ENCODE measurements at places on chromosomes 4 and X.

DNA sequence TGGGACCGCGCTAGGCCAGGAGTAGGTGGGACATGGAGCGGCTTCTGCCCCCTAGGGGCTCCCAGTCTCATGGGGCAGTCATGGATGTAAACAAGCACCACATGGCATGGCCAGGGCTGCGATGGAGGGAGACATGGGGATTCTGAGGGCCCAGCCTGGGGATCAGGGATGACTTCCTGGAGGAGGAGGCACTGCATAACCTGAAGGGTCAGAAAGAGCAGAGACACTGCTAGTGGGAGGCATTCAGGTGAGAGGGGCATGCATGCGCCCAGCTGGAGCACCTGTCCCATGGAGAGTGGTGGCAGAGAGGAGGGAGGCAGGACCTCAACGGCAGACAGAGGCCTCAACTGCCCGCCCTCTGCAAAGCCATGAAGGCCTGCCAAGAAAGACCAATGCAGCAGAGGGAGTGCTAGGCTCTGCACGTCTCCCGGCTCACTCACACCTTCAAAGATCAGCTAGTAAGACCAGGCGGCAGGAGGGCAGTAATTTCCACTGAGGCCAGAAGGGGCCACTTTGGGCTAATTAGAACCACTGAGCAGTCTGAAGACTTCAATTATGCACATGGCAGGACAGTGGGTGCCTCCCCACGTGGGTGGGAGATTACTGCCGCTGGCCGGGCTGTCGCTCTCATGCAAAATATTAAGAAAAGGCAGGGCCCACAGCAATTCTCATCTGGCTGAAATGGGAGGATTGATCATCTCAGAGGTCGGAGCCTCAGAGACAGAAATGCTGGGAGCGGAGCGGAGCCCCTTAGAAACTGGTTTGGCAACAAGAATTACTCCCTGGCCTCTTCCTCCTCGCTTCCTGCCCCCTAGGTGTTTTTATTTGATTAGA is 69.6 kb downstream of the PPP2R2C start:
- DNase-seq: no peak

- DNase-seq: peak; percentile 73
These were observed 120.4 kb downstream of the CT47B1 start for GRCh38 chrX:120755066-120755846.

DNA sequence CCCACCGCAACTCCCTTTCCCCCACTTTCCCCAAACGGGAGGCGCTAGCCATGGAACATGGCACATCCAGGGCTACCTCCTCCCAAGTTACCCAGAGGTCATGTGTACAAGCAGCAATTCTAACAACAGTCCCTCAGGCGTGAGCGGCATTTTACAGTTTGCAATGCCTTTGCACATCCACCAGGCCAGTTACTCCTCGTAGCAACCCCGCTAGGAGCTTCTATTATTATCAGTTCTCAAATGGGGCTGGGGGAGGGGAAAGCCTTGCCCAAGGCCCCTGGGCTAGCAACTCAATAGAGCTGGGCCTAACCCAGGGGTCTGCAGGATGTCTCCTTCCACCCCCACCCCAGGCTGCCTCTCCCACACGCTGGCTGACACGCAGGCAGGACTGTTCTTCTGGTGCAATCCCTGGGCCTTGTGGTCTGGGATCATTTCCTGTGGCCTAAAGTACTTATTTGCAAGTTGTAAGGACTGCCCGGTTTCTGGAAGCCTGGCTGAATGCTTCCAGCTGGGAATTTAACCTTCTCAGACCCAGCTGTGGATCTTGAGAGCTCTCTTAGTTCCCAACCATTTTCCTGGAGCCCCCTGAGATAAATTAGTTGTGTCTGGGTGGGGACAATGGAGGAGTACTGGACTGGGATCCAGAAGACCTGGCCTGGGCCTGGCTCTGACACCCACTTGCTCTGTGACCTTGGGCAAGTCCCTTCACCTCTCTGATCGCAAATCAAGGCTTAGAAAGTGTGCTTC is 27.7 kb downstream of the PJA1 start:
- peak; percentile 25 for DNase-seq

- DNase-seq: no peak
These were observed 117.9 kb downstream of the SH3RF1 start for GRCh38 chr4:169152899-169153298.

DNA sequence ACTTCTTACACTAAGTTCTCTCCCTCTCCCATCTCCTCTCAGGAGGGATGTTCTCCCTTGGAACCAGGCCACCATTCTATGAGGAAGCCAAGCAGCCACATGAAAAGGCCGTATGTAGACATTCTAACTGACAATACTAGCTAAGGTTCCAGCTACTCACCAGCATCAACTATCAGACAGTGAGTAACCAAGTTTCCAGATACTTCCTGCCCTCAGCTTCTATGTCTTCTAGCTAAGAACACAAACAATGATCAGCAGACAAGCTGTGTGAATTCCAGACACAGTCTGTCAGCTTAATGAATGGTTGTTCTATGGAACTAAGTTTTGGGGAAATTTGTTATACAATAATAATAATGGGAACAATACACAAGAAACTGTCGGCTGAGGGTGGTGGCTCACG is 50.8 kb downstream of the SMIM14 start:
- DNase-seq: no peak

DNA sequence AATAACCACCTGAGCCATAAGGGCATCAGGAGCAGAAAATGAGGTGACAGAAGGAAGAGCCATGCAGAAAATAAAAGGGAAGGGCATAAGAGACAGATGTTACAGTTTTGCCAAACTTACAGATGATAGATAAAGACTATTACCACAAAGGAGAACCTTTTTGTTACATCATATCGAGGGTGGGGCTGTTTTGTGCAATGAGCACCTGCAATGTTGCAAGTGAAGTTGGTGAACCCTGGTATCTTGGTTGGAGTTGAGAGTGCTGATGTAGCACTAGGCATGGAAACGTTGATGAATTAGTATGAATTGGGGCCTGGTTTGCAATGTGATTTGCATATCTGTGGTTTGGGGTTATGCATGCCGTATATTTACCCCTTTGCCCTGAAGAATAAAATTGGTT is 119.8 kb upstream of the TEX13D start:
- peak; percentile 23 for DNase-seq

GRCh38 chr4:175435381-175435783 is 376.7 kb downstream of the GPM6A start:
- DNase-seq: peak; percentile 3

GRCh38 chr4:87732033-87732765 is 67.2 kb upstream of the IBSP start:
- DNase-seq: no peak

- DNase-seq: no peak
These were observed 306.2 kb downstream of the INPP4B start for GRCh38 chr4:142539796-142540482.

GRCh38 chr4:157667836-157668235 is 447.3 kb downstream of the GRIA2 start:
- DNase-seq: no peak

DNA sequence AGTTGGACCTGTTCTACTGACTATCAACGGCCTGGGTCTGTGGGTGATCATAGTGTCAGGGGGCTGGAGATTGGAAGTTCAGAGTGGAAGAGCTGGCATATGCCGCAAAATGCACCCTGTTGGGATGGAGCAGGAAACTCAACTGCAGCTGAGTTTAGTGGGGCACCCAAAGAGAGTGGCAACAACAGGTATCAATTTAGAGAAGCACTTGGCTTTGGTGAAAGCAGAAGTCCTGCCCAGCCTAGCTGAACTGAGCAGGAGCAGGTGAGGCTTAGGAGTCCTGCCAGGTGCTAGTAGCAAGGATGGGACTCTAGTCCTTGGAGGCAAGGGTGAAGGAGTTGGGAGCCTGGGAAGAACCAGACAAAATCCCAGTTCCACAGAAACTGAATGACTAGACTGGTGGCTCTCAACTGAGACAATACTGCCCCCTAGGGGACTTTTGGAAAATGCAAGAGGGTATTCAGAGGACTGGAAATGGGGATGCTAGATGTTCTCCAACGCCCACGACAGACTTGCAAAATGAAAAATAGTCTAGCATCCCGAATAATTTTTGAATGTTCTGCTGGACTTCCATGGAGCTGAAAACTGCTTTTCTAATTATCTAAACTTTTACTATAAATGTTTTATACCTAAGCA is 49.4 kb downstream of the RTL9 start:
- peak; percentile 35 for DNase-seq

DNA sequence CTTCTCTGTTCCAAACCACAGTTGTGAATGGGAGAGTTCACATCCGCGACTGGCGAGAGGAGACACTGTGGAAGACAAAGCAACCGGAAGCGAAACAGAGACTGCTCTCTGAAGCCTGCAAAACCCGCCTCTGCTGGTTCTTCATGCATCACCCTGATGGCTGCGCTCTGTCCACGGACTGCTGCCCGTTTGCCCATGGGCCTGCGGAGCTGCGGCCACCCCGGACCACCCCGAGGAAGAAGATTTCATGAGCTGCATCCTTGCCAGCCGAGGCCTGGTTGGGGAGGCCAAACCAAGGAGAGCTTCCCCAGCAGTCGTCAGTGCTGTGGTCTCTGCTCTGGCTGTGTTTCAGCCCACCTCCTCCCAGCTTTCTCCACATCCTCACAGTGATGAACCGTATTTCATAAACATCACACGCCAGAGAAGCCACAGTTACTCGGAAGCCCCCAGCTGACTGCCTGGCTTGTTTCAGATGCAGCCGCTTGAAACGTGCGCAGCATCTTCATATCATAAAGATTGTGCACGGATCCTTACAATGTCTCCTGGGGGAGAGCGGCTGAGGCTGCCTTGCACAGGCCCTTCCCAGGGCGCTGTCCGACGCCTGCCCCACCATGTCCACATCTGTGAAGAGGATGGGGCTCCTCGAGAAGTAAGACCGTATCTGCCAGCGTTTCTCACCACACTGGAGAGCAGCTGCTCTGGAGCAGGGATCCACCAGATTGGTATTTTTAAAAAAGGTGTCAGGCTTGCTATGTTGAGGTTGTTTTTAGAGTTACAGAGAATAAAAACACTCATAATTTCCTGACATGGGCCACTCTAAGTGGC is 35.4 kb downstream of the TRMT44 start:
- no peak for DNase-seq

DNA sequence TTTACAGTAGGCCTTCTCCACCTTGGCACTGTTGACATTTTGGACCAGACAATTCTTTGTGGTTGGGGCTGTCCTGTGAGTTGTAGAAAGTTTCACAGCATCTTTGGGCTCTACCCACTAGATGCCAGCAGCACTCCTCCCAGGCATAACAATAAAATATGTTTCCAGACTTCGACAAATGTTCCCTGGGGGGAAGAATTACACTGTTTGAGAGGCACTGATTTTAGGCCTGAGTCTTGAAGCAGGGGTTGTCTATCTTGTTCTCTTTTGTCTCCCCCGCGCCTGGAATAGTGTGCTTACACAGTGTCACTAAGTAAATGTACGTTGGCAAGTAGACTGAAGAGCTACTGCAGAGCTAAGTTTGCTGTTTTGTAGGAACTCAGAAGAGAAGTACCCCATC is 254.4 kb upstream of the BOD1L1 start:
- no peak for DNase-seq

DNA sequence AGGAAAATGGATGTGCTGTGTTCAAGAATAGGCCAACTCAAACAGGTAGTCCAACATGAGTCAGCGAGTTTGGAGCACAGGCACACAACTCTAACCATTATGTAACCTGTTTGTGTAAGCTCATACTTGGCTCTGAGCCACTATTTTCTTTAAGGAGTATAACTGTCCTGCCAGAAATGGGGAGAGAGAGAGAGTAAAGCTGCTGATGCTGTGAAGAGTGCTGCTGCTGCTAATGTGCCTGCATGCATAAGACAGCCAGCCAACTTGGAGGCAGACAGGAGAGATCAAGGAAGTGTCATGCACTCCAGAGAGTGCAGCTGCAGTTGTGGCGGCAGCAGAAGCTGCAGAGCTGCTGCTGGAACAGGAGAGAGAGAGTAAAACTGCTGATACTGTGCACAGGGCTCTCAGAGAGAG is 11.7 kb upstream of the STATH start:
- peak; percentile 22 for DNase-seq

DNA sequence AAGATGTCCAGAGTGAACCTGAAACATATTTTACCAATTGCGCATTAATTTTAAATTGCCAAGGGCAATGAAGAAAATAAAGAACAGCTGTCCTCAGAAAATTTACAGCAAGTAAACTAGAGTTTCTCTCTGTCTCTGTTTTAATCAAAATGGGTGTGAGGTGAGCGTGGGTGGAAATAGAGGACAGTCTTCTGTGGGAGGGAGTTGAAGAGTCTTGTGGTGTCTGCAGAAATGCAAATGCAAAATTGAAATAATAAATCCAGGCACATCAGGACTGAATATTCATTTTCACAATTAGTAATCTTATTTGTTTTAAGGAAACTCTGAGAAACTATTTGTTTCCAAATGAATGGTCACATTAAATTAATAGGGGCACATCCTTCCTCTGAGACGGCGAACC is 192.0 kb downstream of the ARHGAP10 start:
- no peak for DNase-seq

DNA sequence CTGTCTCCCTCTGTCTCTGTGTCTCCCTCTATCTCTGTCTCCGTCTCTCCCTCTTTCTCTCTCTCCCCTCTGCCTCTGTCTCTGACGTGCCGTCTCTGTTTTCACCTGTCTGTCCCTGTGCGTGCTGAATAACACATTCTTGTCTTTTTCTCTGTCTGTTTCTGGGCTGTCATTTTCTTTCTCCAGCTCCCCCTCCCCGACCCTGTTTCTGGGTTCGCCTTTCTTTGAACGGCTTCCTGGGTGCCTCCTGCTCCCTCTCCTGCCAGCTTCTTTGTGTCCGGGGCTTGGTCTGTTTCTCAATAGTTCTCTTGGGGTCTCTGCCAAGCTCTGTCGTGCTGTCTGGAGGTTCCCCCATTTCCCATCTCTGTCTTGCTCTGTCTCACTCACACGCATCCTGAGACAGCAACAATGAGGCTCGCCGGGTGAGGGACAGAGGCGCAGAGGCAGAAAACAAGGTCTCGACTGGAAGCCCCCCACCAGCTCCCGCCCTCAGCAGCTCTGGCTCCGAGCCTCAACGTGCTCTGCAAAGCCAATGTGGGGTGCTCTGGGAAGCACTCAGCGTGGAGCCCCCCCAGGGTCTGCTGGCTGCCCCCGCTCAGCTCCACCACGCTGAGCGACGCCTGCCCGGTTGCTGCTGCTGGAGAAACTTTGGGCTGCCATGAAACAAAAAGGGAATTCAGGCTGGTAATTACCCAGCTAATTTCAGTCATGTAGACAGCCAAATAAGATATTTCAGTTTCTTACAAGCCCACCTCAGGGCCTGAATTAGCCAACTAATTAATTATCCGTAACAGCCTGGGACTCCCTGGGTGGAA is 3.4 kb downstream of the CPLX1 start:
- DNase-seq: no peak

GRCh38 chrX:113962343-113962742 is 621.5 kb upstream of the HTR2C start:
- DNase-seq: no peak

DNA sequence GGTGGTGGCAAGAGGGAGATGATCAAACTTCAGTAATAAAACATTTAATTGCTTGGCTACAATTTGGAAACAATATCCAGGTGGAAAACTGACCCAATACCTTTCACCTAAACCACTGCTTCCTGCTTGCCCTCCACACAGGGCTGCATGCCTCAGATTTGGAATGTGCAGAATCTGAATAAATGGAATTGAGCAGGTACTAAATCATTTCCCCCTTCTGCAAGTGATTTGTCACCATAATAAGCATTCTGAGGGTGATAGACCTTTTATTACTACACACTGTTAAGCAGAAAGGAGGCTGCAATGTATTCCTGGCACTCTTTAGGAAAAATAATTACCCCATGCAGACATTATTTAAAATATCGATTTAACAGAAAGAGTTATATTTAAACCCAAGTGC is 291.8 kb downstream of the IDS start:
- DNase-seq: no peak
